ENCODE measurements at places on chromosomes 1 and 21. TPM values are rescaled to one million over a fixed set of nuclear protein-coding genes. Genes with fewer than 3 reads are reported as not detected.

DNA sequence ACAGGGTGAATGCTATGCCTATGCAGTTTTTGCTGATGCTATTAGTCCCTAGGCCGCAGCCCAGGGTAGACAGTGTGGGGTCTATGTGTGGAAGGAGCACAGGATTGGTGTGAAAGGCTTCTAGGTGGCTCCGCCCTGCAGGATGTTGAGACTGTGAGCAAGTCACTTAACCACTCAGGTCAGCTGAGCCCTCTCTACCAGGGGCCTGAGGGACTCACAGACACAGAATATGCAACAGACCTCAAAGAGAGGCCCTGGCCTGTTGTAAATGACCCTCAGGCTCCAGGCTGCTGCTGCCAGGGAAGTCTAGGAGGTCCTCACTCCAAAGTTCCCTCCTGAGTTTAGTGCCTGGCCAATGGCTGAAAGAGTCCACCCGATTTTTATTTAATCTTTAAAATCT lies 11.0 kb downstream of the NHLH2 start:
- DNase-seq: no peak

DNA sequence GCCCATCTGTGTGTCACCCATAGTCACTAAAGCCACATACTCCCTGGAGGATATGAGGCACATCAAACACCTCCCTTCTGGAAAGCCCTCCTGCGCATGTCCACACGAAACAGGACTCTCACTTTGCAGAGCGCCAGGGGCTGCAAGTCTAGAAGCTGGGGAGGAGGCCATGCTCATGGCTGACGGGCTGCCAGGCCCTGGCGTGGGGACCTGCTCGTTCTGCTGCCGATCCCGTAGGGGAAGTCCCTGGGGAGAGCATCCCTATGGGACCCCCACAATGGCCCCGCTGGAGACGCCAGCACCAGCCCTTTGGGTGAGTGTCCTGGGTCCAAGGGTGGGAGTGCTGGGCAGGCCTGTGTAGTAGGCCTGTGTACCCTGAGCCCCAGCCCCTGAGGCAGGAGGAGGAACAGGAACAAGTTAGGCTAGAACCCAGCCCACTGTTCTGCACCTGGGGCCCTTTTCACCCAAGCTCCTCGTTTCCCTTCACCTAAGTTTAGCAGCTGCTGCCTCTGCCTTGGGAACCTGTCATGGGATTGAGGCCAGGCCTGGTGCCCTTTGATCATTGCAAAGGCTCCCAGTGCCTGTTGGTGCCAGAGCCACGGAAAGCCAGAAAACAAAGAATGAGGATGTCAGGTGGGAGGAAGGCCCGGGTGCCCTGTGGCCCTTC lies 9.9 kb downstream of the FAM3B start:
- no peak for DNase-seq

GRCh38 chr1:103191327-103191726 lies 83.0 kb upstream of the COL11A1 start:
- DNase-seq: no peak

GRCh38 chr1:2046953-2047748 lies 3.1 kb upstream of the PRKCZ start:
- DNase-seq: no peak

GRCh38 chr1:48931506-48932192 lies 155.0 kb upstream of the BEND5 start:
- DNase-seq: no peak

DNA sequence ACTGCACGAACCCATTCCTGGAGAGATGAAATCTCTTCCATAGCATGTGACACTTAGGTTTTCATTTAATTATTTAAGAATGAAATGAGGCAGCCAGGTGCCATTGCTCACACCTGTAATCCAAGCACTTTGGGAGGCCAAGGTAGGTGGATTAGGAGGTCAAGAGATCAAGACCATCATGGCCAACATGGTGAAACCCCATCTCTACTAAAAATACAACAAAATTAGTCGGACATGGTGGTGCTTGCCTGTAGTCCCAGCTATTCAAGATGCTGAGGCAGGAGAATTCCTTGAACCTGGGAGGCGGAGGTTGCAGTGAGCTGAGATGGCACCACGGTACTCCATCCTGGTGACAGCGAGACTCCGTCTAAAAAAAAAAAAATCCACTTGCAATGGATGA lies 17.8 kb downstream of the L1TD1 start:
- DNase-seq: no peak

DNA sequence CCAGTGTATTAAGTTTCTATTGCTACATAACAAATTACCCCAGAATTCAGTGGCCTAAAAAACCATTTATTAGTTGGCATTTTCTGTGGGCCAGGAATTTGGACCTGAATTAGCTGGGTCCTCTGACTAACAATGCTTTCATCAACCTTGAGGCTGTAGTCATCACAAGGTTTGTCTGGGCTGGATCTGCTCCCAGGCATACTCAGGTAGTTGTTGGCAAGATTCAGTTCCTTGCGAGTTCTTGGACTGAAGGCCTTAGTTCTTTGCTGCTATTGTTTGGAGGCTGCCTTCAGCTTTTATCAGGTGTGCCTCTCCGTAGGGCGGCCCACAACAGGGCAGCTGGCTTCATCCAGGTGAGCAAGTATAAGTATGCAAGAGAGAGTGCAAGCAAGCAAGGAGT lies 31.4 kb upstream of the DEPDC1 start:
- no peak for DNase-seq

GRCh38 chr1:219489636-219490035 lies 123.3 kb downstream of the ZC3H11B start:
- DNase-seq: no peak

DNA sequence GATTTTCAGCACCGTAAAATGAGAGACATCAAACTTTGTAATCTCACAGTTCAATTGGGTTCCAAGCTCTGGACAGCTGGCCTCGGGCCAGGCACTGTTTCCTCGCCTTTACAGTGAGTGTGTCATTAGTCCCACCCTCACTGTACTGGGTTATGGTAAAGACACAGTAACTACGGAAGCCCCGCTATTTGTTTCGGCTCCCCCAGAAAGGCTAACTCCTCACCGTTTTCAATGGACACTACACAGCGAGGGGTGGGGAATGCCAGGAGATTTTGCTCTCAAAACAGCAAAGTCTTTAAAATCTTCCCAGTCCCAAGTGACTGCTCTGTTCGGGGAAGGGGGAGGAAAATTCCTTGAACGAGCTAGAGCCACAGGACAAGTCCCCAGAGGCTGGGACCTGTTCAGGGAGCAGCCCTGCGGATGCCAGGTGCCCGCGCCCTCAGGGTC lies 757 bp upstream of the SPSB1 start:
- no peak for DNase-seq

The GPR3 gene
- not detected for total RNA-seq

The DCAF8 gene
- total RNA-seq: 64.6 TPM

The SPOCD1 gene
- not detected for total RNA-seq

The LCE1A gene
- not detected for total RNA-seq

The SLAMF7 gene
- not detected for total RNA-seq
